Brain microvascular endothelial cell (primary cell): ENCODE measurements at places on chromosomes 16 and 17.

- no peak for DNase-seq
Measured at GRCh38 chr17:77708049-77708448, 250.5 kb upstream of the TNRC6C start.

DNA sequence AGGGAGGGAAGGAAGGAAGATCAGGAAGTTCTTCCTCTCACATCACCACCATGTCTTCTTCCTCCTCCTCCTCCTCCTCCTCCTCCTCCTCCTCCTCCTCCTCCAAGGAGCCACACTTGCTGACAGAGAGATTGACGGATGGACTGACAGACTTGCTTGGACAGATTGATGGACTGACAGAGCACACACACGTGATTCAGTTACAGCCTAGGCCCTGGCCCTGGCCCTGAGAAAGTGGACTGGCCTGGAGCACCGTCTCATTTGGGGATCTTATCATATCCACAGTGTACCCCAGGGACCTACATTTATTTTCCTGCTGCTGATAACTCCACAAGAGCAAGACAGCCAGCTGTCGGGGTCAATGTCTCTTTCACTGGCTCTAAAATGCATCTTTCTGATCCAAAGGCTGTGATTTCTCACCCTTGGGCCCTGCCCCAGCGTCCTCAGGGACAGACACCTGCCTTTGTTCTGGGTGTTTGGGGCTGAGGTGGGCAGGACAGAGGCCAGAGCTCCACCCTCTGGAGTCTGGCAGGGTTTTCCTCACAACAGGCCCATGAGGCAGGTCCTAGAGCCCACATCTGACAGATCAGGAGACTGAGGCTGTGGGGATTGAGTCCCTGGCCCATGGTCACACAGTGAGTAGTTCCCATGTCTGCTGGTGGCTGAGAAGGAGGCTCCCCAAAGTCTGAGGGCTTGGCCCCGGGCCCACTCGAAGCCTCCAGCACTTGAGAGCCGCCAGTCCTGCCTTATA lies 2.3 kb upstream of the P2RX1 start:
- DNase-seq: no peak

- DNase-seq: no peak
Measured at GRCh38 chr17:9148905-9149525, 127.7 kb downstream of the NTN1 start.

GRCh38 chr17:77315551-77316190 lies 174.9 kb downstream of the SEC14L1 start:
- DNase-seq: no peak

DNA sequence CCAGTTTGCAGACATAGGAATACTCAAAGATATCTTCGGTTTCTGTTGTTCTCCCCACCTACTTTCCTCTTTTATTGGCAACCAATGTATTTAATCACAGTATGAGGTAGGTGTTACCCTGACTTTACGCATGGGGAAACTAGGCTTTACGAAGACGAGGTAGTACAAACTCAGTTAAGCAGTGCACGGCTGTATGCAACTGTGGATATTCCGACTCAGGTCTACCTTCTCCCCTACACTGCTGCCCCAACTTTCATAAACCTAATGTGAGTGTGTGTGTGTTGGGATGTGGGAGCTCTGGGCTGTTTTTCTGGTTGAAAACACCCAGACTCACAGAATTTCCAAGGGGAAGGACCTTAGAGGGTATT lies 1.2 kb upstream of the GPT2 start:
- no peak for DNase-seq

GRCh38 chr17:71063559-71063958 lies 894.2 kb downstream of the KCNJ2 start:
- DNase-seq: no peak

GRCh38 chr16:78552106-78552675 lies 452.7 kb downstream of the WWOX start:
- DNase-seq: no peak
